ENCODE measurements at places on chromosomes 2 and 18. TPM values are rescaled to one million over a fixed set of nuclear protein-coding genes. Genes with fewer than 3 reads are reported as not detected.

Gene POTEJ
- total RNA-seq = not detected

GRCh38 chr18:70431203-70431624, 142.4 kb downstream of the SOCS6 start:
- DNase-seq = no peak

DNA sequence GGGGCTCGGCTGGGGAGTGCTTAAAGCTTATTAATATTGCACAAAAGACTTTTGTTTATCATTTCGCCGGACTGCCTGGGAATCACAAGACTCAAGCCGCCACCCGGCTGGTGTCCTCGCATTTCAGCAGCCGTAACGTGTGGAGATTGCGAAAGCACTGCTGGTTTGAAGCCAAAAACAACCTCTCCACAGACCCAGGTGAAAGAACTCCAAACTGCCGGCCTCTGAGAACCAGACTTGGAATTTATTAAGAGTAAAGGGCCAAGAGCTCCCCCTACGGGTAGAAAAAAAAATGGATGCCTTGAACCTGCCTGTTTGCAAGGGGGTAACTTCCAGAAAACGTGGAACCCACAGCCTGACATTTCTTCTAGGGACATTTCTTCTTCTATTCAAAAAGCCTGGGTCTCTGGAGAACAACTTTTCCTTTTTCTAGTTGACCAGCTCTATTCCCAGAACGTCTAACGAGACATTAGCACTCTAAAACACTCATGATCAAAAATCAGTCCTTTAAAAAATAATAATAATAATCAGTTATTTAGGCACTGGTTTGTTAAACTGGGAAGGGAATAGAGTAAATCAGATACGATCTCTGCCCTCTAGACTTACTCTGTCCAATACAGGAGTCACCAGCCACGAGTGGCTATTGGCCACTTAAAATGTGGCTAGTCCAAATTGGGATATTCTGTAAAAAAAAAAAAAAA, 216.3 kb downstream of the C1D start:
- DNase-seq = no peak

Gene TOGARAM2
- total RNA-seq = under 0.01 TPM

DNA sequence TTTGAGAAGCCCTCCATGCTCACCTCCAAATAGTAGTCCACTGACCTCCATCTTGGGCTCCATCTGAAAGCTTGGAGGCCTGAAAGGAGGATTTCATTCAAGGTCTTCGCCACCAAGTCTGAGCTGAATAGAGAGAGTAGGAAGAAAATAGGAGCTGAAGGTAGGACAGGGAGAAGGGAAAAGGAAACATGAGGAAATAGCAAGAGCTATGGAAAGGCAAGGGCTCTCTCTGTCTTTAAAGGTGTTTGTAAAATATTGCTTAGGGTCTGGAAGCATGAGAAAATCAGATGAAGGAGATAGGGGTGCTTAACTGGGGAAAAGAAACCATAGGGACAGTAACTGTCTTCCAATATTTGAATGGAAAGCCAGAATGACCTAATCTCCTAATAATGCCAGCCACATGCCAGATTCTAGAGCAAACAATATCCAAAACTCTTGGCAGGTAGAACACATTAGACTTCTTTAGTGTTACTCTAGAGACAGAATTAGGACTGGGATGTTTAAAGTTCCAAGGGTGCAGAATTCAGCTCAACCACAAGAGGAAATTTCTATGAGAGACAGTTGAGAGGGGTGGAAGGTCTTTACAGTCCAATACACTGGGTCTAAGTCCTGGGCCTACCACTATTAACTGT, 67.4 kb downstream of the NAB1 start:
- no peak for DNase-seq

DNA sequence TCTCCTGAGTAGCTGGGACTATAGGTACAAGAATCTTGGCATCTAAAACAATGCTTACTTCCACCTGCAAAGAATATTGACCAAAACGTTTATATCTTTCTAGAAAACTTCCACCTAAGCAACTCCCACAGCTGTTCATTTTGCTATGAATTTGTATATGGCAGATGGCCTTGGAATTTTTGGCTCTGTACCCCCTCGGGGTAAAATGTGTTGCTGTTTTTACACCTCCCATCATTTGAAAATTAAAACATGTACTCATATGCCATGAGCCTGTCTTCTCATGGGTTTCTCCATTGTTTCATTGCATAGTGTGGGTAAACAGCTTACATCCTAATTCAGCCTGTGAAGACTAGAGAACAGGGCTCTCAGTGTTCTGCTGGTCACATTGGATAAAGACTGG, 853.6 kb upstream of the SOX11 start:
- no peak for DNase-seq

GRCh38 chr18:7585276-7585670, 18.2 kb downstream of the PTPRM start:
- no peak for DNase-seq

DNA sequence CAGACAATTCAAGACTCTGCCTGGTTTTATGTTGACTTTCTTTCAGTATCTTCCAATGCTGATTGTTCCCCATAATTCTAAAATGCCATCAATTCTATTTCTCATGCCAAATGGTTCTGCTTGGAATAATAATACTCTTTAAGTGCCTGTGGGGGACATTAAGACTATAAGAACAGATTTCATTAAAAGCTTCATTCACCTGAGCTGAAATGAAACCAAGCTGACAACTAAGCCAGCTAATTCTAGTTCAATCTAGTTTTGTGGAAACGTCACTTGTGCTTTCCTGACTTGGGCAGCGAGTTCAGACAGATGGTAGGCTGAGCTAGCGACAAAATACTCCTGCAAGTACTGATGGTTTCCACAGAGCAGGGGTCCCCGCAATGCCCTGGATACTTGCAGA, 491.1 kb upstream of the RAB6C start:
- DNase-seq = no peak

DNA sequence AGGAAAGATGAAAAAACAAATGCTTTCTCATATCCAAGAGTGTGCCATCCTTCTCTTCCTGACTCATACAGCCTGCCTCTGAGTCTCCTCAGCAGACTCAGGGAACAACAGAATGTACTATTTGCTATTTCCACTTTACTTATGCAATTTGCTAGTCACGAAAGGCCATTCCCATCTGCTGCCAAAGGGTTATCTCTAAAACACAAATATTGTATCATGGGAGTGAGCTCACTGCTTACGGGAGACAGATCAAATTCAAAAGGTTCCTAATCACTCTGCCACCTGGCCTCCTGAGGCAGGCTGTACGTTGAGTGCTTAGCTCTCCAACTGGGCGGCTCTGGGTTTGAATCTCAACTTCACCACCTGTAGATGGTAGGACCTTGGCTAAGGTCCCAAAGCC, 92.0 kb downstream of the GAREM1 start:
- DNase-seq = no peak

Gene HRH4
- not detected for total RNA-seq

DNA sequence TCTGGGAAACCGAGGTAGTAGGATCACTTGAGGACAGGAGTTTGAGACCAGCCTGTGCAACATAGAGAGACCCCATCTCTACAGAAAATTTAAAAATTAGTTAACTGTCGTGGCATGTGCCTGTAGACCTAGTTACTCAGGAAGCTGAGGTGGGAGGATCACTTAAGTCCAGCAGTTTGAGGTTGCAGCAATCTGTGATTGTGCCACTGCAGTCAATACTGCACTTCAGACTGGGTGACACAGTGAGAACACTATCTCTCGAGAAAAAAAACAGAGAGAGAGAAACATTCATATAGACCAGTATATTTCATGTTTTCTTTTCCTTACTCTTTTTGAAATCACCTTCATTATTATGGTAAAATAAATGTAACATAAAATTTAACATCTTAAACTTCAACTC, 290.7 kb upstream of the CYP26B1 start:
- DNase-seq = no peak

DNA sequence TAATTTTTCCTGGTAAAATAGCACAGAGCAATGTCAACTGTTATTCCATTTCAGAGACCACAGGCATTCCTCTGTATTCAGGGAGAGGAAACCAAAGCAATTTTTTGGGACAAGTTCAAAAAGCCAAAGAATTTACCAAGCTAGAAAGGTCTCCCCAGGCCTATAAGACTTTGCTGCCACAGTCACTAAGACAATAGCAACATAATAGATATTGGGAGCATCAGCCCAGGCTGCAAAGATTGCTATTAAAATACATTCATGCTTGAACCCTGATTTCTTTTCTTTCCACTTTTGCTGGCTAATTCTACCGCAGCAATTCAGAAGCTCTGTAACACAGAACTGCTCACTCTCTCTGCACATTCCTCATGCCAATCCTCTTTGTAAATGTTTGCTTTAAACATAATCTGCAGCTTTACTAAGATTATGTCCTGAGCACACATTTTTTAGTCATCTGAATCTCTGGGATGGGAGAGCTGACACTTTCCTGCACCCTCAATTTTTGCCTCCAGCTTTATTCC, 76.3 kb downstream of the CLHC1 start:
- DNase-seq = no peak

GRCh38 chr18:9708434-9709303, 568 bp downstream of the RAB31 start:
- no peak for DNase-seq

Gene PPP1R7
- total RNA-seq = 51.1 TPM

- peak; percentile 78 for DNase-seq
These were observed 14.2 kb downstream of the SIGLEC15 start for GRCh38 chr18:45839414-45840395.

Gene FHOD3
- total RNA-seq = 5.6 TPM

Gene NRP2
- 65.6 TPM for total RNA-seq

- DNase-seq = no peak
These were observed 22.0 kb downstream of the TSPYL6 start for GRCh38 chr2:54233832-54234649.

GRCh38 chr2:239303711-239304532, 96.9 kb downstream of the HDAC4 start:
- no peak for DNase-seq
